Urothelium cell line (cell line): ENCODE measurements at places on chromosomes 5 and 9.

- no peak for DNase-seq
Observed at GRCh38 chr9:135129137-135129695, 41.7 kb downstream of the OLFM1 start.

DNA sequence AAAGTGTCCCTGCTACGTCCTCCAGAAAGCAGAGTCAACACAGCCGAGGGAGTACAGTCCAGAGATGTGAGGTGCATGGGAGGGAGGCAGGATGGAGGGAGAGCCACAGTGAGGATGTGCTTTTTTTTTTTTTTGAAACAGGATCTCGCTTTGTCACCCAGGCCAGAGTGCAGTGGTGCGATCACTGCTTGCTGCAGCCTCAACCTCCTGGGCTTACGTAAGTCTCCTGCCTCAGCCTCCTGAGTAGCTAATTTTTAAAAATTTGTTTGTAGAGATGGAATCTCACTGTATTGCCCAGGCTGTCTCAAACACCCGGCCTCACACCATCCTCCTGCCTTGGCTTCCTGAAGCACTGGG lies 33.2 kb upstream of the ALDH1B1 start:
- DNase-seq = no peak

DNA sequence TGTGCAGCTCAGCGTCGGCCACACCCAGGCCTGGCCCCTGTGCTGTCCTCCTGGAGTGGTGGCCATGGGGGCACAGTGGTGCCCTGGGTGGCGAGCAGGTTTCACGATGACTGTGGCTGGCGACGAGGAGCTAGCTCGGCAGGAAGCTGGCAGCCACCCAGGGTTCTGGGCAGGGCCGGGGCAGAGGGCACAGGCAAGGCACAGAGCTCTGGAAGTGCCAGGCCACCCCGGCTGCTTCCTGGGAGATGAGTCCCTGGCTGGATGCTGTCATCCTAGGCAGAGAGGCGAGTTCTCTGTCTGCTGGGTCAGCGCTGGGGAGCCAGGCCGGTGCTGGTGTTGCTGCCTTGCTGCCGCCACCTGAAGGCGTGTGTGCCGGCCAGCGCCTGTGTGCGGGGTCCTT lies 51.7 kb downstream of the RXRA start:
- DNase-seq = no peak

GRCh38 chr5:37631939-37632338 lies 207.9 kb downstream of the GDNF start:
- no peak for DNase-seq
